ENCODE measurements at places on chromosomes 7 and 10.

DNA sequence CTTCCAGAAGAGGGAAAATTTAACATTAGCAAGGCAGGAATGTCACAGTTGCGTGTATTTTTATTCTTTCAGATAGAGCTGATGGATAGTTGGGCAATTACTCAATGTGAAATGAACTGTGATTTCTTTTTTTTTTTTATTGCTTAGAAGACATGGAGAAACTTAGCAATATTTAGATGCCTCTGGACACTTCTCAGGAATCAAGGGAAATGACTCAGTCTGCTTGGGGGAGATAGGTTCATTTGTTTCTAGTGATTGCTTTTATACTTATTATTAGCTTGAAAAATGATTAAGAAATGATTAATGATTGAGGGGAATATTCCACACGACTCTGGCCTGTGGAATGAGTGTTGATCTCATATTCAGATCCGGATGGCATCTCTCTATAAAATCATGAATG is 33.1 kb upstream of the TBX20 start:
- no peak for DNase-seq

GRCh38 chr7:103425177-103425576 is 20.8 kb downstream of the SLC26A5 start:
- no peak for DNase-seq

GRCh38 chr10:16904639-16905061 is 87.4 kb upstream of the RSU1 start:
- no peak for DNase-seq

GRCh38 chr7:118312966-118313365 is 88.5 kb downstream of the ANKRD7 start:
- no peak for DNase-seq

DNA sequence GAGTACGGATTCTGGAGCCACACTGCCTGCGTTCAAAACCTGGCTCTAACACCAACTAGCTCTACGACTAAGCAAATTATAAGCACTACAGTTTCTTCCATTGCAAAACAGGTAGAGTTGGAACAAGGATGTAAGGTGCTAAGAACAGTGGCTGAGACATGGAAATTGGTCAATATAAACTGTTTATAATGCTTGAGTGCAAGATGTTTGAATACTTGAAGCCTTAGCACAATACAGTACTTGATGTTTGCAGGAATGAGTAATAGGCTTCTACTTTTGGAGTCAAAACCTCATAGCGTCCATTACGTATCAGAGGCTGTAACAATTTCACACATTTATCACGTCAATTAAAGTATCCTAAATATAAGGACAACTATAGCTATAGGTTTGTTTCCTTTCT is 6.9 kb downstream of the NT5C2 start:
- DNase-seq = no peak
